ENCODE measurements at places on chromosomes 6 and 20.

DNA sequence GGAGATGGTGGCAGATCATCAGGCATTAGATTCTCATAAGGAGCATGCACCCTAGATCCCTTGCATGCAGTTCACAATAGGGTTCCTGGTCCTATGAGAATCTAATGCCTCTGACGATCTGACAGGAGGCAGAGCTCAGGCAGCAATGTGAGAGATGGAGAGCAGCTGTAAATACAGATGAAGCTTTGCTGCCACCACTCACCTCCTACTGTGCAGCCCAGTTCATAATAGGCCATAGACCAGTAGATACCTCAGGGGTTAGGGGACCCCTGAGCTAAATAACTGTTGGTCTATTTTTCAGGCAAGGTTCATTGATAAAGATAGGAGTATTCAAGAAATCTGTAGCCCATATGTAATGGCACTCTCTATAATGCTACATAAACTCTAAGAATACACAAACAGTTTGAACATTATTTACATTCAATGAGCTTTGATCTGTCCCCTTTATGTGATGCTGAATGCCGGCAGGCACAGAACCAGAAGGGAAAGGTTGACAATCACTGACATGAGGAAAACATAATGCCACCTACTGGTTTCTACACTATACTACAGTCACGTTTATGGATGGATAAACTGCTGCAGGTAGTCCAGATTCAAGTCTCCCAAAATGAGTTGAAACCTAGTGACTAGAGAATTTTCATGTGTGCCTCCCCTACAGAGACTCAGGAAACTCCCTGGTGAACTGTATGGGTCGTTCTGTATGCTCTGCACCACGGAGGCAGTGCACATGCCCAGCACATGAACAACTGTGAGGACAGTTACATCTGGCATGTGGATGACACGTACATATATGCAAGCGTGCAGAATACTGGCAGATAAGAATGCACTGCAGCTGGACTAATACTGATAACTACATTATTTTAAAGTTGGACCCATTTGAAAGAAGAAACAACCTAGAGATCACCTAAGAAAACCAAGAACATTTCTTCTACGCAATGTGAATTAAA is 72.0 kb downstream of the DST start:
- DNase-seq, result peak; percentile 29

DNA sequence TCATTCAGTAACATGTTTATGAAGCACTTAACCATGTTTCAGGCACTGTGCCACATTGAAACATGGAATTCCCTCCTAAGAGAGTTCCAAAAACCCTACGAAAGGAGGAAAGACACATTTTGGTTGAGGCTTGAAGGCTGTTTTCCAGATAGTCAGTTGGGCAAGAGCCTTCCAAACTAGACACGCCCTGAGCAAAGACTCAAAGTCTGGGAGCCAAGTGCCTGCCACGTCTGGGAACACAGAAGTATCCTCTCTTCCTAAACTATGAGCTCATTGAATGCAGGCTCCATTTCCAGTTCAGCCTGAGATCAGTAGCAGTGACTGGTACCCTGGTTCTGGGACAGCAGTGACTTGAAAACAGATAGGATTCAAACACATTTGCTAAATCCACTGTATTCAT is 74.5 kb upstream of the FAM8A1 start:
- DNase-seq, result no peak

DNA sequence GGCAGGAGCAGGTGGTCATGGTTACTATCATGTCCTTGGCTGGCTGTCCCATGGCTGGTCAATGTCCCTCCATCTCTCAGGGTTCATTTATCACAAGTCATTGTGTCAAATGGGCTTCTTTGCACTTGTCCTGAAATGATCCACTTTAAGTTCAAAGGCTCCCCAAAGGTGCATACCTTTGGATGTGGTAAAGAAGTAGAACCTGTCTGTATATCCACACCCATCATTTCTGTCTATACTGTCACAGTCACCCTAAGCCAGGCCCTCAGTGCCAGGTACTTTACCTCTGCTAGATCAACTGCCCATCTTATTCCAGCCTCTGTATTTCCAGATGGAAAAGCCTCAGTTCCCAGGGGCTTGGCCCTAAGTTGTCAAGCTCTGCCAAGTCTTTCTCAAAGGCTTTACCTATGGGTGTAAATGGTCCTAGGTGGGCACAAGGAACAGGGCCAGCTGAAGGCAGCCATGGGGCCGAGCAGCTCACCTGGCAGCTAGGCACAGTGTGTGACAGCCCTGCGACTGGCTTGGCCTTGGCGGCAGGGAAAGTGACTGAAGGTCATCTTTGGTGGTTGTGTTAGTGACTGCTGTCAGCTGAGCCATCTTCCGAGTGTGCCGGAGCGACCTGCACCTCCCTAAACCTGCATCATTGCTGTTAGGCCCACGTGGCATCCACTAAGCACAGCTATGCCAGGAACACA is 198.4 kb downstream of the SYNDIG1 start:
- DNase-seq, result no peak

DNA sequence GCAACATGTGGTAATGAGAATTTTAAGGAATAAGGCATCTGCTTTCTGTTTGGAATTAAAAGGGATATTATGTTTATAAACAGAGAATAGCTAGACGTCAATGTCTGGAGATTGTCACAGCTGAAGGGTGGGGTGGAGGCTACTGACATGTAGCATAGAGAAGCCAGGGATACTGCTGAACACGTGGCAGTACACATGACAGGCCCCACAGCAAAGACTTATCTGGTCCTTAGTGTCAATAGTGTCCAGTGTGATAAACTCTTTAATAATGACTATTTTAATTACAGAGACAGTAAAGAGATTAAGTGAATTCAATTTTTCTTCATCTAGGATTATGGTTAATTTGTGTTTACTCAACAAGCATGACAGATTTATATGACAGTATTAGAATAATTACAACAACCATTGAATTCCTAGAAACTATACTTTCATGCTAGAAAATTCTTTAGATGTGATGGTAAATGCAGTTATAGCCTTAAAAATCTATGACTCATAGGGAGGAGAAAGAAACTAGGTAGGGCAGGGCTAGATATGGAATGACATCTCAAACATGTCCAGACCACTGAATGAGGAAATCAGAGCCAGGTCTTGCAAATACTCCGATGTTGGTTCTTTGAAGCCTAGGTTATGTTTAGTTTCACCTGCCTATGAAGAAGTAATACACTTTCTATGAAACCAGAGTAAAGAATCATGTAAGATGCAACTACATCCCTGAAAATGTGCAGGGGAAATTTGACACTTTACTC is 399.5 kb downstream of the PHF3 start:
- peak; percentile 12 for DNase-seq

- no peak for DNase-seq
Observed at GRCh38 chr20:50017576-50018248, 34.9 kb downstream of the SNAI1 start.

DNA sequence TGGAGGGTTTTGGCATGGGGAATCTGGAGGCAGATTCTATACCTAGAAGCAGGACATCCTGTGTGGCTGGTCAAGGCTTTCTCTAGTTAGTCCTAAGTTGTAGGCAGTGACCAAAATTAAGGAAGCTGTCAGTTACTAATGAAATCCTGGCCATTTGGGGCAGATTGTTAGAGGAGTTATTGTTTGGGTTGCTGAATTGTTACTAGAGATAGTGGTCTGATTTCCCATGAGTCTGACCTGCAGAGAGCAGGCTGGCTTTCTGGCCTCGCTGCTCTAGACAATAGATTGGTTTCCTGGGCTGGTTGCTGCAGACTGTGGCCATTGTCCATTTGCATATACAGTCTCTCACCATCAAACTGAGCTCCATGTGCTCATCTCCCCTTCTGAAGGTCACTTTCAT is 205.0 kb upstream of the SASH1 start:
- DNase-seq, result no peak

DNA sequence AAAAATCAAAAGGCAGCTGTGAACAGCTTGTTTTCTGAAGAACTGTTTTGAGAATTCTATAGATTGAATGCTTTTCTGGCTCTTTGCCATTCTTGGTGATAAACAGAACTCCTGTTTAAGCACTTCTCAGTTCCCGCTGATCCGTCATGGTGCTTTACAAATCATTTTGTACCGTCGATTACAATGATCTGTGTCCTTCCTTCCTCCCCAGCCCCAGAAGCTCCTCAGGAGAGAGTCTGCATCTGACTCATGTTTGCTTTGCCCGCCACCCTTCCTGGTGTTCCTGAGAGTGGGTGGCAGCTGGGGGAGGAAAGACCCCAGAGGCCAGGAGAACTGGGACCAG is 538.6 kb upstream of the MARCKS start:
- DNase-seq, result no peak

DNA sequence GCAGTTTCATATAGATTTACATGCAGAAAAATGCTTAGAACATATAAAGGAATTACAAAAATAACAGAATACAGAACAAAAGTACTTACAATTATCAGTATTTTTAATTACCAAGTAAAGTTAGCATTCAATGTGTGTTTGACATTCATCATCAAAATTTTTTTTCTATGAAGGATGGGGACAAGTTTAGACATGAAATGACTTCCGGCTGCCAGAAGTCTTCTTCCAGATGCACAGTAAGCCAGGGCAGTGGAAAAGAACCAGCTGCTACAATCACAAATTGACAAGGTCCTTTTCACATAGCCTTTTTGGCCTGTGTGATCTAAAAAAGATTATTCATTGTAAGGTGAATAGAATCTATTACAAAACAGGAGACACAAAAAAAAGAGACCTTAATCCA is 73.8 kb downstream of the HUS1B start:
- DNase-seq, result no peak

DNA sequence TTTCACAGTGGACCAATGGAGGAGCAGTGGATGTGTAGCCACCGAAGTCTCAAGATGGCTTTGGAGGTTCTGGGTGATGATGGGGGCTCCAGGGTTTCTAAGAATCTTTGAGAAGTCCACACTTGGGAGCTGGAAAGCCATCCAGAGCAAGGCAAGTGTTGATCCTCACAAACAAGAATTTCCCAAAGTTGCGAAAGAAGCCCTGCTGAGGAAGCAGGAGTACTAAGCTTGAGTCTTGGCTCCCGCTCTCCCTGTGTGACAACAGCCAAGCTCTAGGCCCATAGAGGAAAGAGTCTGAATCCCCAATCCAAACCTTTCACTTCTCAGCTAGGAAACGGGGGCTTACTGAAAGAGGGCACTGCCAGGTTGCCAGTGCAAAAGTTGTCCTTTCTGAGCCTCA is 106.0 kb downstream of the EDN3 start:
- no peak for DNase-seq

DNA sequence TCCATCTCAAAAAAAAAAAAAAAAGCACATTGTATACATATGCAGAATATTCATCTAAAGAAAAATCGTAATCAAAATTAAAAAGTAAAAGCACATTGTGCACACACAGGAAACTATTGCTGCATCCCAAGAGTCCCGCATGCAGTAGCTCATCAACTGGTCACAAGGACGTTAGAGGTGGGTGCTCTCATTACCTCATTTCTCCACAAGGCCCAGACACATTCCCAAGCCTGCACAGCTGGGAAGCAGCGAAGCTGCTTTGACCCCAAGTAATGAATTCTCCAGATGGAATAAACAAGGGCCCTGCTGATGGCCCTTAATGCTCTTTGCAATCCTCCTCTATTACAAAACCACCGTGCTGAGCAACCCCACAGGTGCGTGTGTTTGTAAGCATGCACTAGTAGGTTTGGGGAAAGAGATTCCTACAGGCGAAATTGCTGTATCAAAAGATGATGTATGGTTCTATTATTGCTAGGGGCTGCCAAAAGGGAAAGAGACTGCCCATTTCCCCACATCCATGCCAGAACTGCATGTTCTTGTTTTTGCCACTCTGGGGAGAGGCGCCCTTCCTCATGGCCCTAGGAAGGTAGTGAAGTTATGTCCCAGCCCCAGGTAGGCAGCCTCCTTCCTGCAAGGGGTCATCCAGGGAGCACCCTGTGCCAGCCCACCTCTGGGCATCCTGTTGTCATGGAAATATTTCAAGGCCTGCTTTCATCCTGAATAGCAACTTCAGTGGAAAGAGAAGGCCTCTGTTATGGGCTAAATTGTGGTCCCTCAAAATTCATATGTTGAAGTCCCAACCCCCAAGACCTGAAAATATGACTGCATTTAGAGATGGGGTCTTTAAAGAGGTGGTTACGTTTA is 34.6 kb upstream of the PTGIS start:
- no peak for DNase-seq

DNA sequence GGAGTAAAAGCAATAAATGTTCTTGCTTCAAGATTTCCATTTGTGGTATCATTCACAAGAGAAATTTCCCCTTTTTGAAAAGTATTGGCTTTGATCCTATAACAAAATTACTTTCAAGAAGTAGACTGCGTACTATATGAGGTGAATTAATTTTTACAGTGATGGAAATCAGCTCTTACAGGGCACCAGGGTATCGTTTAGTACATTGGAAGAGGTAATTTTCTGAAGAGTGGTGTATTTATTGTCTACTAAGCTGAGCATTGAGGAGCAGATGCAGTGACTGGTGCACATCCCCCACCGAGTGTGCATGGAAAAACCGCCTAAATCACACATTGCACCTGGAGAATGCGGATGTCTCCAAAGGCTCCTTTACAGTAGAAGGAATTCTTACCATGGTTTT is 209.5 kb downstream of the SAMD5 start:
- DNase-seq, result no peak

Measured in AG08396 (cell line).